ENCODE measurements at places on chromosomes 4 and X.

DNA sequence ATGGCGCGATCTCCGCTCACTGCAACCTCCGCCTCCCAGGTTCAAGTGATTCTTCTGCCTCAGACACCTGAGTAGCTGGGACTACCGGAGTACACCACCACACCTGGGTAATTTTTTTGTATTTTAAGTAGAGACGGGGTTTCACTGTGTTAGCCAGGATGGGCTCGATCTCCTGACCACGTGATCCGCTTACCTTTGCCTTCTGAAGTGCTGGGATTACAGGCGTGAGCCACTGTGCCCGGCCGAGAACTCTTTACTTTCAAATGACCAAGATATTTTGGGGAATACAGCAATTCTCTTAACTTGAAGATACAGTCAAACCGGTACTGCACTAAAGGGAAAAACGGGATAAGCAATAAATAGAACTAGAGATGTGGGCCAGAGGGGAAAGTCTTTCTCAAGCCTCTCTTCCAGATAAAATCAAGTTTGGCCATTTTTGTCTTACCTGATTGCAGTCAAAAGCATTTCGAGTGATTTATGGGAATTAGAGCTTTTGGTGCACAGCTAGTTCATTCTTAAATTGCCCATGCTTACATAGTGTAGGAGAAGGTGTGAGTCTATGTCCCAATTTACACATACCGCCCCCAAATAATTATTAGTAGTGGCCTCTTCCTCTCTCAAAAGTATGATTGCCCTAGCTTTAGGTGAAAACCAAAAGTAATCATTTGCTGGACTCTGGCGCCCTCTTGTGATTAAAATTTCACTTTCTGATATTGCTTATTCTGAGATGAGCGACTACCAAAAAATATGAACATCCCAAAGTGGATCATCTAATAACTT lies 53.2 kb upstream of the ABCG2 start:
- DNase-seq: peak; percentile 89

GRCh38 chr4:121034017-121034416 lies 38.3 kb downstream of the NDNF start:
- peak; percentile 50 for DNase-seq

- no peak for DNase-seq
Measured at GRCh38 chrX:7272346-7272745, 124.4 kb upstream of the PUDP start.

- DNase-seq: no peak
Measured at GRCh38 chr4:182547435-182547834, 304.2 kb downstream of the TENM3 start.

- no peak for DNase-seq
Measured at GRCh38 chr4:149029056-149029651, 586.9 kb upstream of the NR3C2 start.

- no peak for DNase-seq
Measured at GRCh38 chr4:156694413-156694812, 277.2 kb downstream of the PDGFC start.

DNA sequence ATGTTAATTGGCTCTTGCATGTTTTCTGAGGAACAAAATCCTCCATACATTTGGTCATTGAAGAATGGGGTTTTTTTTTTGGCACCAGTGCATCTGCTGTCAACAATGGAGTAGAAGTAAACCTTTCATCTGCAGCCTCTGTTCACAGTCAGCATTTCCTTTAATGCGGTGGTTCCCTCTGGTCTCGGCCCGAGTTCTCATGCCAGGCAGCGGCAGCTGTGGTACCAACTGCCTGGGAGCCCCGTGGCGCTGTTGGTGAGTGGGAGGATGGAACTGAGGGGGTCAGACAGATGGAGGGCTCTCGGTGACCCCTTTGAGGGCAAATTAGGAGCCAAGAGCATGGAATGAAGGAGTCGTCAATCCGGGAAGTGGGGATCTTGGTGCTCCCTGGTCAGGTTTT lies 114.7 kb downstream of the AFF1 start:
- no peak for DNase-seq

GRCh38 chr4:24322511-24322910 lies 261.8 kb downstream of the DHX15 start:
- DNase-seq: no peak

- DNase-seq: no peak
Measured at GRCh38 chrX:21947671-21948070, 7.2 kb downstream of the SMS start.

GRCh38 chr4:18294021-18294420 lies 272.5 kb upstream of the LCORL start:
- no peak for DNase-seq

DNA sequence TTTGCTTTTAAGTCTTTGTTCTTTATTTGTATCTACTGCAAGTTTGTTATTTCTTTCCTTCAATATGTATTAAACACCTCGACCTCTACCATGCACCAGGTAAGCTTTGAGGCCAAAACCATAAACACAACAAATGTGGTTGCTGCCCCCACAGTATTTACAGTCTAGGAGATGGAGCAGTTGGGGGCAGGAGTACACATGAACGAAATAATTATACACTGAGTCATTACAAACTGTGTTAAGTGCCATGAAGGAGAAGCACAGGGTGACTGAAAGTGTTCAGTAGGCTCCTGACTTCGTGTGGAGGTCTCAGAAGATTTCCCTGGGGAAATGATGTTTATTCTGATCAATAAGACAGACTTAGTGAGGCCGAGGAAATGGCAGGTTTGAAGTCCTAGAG lies 30.3 kb downstream of the SLC25A43 start:
- DNase-seq: no peak

GRCh38 chrX:152600853-152601633 lies 36.7 kb upstream of the GABRQ start:
- DNase-seq: no peak

- no peak for DNase-seq
Measured at GRCh38 chrX:84165711-84166110, 22.3 kb downstream of the RPS6KA6 start.

GRCh38 chr4:183291070-183291469 lies 29.0 kb downstream of the CLDN22 start:
- no peak for DNase-seq

- peak; percentile 78 for DNase-seq
Measured at GRCh38 chr4:105637408-105638176, 70.9 kb downstream of the INTS12 start.

- peak; percentile 1 for DNase-seq
Measured at GRCh38 chr4:142408003-142408441, 438.1 kb downstream of the INPP4B start.

- no peak for DNase-seq
Measured at GRCh38 chr4:8322794-8323704, 53.5 kb downstream of the HTRA3 start.

- DNase-seq: peak; percentile 3
Measured at GRCh38 chrX:74492720-74493201, 71.5 kb downstream of the SLC16A2 start.

DNA sequence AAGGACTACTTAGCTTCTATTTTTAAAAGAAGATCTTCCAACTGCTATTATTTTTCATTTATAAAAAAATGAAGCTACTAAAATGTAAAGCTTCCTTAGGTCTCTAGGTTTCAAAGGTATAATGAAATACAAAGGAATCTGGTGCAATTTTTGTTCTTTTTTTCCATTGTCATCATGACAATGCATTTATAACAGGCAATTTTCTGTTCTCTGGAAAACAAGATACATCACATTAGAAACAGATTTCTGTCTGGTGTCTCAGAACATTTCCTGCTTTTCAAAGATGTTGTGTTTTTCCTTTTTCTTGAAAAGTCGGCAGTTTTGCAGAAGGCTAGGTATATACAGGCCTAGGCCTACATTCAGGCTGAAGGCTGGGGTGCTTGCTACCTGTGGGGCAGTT lies 63.6 kb upstream of the ATP8A1 start:
- DNase-seq: no peak

DNA sequence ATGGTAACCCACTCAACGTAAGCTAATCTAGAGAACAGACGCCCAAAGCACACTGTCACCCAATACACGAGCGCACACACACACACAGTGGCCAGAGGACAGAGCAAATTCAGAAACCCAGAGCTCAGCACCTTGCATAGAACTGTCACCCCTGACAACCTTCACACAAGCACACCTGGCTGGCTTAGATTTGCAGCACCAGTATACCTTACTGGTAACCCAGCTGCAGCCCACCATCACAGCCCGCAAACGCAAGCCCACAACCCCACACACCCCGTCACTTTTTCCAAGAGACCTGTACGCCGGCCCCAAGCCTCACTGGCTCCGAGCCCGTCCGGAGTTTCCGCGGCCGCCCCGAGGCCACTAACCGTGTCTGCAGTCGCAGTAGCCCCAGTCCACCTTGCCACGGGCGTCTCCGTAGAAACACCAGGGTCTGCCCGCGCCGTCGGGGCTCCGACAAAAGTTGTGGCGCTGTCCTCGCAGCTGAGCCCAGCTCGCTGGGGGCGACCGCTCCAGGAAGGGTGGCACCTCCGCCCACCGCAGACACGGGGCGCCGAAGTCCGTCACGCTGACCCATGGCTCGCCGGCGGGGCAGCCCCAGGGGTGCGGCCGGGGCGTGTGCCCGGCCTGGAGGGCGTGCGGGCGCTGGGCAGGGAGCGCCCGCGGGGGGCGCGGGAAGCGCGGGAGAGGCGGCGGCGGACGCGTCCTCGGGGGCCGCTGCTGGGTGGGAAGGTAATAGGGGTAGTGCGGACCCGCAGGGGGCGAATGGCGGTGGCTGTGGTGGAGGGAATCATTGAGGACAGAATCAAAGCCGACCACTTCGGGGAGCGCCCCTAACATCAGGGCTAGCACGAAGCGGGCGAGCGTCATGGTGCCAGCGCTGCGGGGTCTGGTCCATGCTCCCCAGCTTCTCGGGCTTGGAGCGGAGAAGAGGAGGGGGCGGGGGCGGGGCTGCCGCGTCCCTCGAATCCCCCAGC lies 664 bp downstream of the PRSS12 start:
- DNase-seq: peak; percentile 22

DNA sequence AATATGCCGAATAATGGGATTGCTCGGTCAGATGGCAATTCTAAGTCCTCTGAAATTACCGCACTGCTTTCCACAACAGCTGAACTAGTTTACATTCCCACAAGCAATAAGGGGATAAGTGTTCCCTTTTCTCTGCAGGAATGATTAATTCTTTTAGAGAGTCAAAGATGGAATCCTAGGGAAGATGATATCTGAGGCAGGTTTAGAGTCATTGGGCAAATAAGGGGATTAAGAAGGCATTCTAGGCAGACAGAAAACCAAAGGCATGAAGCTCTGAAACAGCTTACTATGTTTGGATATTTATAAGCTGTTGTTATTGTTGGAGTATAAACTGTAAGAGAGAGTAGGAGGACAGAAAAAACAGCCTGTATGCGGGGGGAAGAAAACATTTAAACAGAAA lies 85.7 kb downstream of the TET2 start:
- DNase-seq: no peak

GRCh38 chr4:166399021-166399420 lies 526.0 kb downstream of the TLL1 start:
- no peak for DNase-seq

GRCh38 chrX:109843963-109844751 lies 111.1 kb upstream of the ACSL4 start:
- DNase-seq: peak; percentile 63

Measured in suppressor macrophage treated with lipopolysaccharide for 1 hour (primary cell).